ENCODE measurements at places on chromosomes 1 and 21.

- no peak for DNase-seq
Measured at GRCh38 chr1:236645016-236645680, 40.8 kb upstream of the HEATR1 start.

DNA sequence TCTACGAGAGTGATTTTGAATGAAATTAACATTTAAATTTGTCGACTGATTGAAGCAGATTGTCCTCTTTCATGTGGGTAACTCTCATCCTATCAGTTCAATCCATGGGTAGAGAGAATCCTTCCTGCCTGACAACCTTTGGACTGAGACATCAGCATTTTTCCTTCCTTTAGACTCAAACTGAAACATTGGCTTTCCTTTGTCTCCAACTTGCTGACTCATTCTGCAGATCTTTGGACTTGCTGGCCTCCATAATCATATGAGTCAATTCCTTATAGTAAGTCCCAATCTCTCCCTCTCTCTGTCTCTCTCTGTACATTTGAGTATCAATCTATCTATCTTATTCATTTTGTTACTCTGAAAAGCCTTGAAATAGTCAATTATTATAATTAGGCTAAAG lies 416.7 kb downstream of the LRRIQ3 start:
- no peak for DNase-seq

DNA sequence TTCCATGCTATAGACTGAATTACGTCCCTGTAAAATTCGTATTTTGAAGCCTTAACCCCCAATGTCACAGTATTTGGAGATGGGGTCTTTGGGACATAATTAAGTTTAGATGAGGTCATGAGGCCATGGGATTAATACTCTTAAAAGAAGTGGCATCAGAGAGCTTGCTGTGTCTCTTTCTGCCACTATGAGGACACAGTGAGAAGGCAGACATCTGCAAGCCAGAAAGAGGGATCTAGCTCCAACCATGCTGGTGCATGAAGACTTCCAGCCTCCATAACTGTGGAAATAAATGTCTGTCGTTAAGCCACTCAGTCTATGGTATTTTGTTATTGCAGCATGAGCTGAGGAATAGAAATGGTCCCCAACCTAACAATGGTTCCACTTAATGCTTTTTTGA lies 99.0 kb downstream of the LTN1 start:
- no peak for DNase-seq

DNA sequence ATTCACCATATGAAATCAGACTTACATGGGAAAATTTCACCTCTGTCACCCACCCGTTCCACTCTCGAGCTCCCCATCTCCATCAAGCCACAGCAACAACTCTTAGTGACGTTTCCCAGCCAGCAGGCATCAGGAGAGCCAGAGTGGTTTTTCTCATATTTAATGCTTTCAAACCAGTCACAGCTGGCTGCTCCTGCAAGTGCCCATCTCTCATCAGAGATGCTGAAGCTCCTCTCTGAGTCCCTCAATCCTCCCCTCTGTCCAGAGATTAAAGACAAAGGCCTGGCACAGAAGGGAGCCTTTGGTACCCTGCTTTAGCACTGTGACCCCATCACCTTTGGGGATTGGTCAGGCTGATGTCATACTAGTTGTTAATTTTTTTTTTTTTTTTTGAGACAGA lies 277.3 kb downstream of the DNM3 start:
- DNase-seq = no peak

DNA sequence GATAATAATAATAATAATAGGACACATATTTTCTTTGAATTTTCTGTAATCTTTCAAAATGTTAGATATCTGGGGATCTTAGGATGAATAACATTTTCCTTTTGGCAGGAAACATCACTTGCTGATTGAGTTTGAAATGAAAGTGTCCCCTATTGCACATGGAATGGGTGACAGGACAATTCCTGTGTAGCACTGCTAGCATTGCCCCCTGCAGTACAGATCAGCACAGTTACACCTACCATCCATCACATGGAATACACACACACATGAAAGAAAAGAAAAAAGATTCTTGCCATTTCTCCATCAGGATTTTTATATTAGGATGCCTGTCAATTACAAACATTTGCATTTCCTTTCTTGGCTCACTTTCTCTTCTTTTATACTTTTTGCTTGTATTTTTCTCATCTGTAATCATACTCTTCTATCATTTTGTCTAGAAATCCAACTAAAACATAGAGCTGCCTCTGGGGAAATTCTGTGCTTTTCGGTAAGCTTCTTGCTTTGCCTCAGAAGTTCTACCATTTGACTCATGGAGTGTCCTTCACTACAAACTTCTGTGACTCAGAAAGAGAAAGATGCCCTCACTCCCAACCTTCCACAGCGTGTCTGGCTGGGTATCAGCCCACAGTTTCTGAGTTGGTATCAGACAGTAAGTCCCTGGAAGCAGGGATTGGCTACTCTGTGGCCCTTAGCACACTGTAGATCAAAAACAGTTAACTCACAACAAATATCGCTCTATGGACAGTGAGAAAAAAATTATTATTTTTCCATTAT lies 641.2 kb downstream of the PTPRC start:
- DNase-seq = no peak

DNA sequence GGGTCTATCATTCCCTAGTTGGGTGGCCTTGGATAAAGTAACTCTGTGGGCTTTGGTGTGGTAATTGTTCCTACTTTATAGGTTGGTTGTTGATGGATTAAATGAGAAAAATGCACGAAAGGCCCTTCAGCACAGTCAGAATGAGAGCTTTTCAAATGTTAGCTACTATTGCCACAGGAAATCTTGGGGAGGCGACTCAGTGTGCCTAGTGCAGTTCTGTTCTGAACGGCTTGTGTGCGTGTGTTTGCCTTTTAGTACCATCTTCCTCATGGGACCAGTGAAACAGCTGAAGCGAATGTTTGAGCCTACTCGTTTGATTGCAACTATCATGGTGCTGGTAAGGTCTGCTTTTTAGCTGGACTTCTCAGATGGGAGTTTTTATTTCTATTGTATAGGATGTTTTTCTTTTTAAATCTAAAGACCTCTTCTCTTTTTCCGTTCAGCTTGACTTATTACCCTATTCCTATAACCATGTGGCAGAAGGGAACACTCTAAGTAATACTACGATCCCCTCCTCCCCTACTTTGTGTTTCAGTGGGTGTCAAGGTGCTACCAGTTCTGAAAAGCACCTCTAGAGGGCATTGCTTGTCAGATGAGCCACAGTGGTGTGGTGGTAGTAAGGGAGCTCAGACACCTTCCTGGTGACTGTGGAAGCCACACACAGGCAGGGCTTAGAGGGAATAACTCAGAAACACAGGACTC lies 9.2 kb downstream of the SFT2D2 start:
- peak; percentile 21 for DNase-seq

Data from lung (tissue), 17 donors.